ENCODE measurements at places on chromosomes 13 and 19.

- no peak for DNase-seq
These were observed 1070.2 kb downstream of the EFNB2 start for GRCh38 chr13:105465251-105465650.

DNA sequence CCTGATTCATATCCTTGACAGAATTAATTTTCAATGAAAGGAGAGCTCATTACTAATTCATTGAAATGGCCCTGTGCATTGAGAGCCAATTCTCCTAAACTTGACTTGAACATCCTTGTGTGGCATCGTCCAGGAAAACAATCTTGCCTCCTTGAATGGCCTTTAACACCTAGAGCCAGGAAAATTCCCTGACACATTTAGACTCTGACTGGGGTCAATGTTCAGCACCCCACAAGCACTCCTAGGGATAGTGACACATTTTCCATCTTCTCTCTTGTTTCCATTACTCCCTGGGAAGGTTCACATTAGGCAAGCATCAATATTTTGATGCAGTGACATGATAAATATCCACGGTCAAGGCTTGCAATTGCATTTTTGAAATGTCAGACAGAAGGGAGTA, 218.9 kb downstream of the LACC1 start:
- DNase-seq, result no peak

- DNase-seq, result no peak
These were observed 14.1 kb upstream of the PRKD2 start for GRCh38 chr19:46731007-46731501.

GRCh38 chr13:103078158-103078557, 11.9 kb upstream of the SLC10A2 start:
- no peak for DNase-seq

Measured in right hindlimb (tissue), 1 donor.